ENCODE measurements at places on chromosomes 13 and 19.

GRCh38 chr19:47143322-47144073, 12.9 kb downstream of the SAE1 start:
- no peak for DNase-seq

DNA sequence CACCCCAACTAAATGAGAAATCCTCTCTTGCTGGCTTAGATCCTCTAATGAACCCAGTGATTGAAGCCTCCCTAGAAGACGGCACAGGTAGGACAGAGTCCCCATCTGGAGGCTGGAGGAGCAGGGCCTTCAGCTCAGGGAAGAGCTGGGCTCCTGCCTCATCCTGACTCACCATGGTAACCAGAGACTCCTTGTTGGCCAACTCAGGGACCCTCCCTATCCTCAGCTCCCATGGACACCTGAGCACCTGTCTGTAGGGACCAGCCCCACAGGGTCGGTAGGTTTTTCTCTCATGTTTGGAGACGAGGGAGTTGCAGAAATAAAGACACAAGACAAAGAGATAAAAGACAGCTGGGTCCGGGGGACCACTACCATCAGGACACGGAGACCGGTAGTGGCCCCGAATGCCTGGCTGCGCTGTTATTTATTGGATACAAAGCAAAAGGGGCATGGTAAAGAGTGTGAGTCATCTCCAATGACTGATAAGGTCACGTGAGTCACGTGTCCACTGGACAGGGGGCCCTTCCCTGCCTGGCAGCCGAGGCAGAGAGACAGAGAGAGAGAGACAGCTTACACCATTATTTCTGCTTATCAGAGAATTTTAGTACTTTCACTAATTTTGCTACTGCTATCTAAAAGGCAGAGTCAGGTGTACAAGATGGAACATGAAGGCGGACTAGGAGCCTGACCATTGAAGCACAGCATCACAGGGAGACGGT, 26.6 kb downstream of the SIGLEC7 start:
- no peak for DNase-seq

DNA sequence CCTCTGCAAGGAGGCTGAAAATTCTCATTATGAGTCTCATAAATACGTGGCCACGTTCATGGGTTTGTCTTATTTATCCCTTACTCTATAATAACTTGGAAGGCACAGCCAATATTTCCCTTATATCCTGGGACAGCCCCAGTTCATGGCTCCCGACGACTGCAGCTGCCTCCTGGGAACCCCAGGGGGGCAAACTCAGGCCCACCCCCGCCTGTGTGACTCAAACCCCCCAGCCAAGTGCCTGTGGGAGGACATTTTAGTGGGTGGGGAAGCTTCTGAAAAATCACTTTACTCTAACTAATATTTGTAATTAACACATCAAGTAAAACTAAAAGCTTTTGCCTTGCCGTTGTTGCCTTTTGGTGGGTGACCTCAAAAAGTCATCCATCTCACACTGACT, 14.3 kb downstream of the RASA3 start:
- no peak for DNase-seq

DNA sequence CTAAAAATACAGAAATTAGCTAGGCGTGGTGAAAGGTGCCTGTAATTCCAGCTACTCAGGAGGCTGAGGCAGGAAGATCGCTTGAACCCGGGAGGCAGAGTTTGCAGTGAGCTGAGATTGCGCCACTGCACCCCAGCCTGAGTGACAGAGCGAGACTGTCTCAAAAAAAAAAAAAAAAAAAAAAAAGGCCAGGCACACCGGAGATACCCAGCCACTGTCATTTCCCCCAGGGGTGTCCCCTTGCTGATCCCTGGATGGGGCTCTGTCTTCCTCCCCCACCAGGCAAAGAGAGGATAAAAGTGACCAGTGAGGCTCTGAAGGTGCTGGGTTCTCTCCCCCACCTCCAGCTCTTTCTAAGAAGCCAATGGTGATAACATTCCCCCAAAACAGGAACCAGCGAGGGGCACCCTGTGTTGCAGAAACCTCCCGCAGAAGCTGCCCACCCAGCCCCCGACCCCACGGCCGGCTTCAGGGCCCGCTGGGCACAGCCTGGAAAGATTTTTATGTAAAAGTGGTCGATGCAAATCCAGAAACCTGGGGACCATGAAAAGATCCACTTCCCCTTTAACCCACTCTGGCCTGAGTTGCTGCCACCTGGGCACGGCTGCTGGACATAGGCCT, 61.4 kb upstream of the KLF2 start:
- DNase-seq = no peak

GRCh38 chr13:23159760-23160637, 20.8 kb upstream of the SGCG start:
- DNase-seq = no peak

DNA sequence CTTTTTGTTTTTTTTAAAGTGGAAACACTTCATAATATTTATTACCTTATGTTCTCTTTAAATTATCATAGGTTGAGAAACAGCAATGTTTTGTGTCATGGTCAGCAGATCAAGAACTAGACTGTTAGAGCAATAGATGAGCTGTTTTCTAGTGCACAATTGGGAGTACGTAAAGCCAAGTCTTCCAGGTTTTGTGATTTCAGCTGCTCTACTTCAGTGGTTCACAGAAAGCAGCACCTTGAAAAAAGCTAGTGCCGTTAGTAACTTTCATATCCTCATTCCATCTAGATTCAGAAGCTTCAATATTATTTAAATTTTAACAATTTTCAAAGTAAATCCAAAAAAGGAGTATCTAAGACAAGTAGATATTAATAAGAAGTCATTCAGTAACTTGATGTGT, 1.9 kb downstream of the GPR18 start:
- no peak for DNase-seq

DNA sequence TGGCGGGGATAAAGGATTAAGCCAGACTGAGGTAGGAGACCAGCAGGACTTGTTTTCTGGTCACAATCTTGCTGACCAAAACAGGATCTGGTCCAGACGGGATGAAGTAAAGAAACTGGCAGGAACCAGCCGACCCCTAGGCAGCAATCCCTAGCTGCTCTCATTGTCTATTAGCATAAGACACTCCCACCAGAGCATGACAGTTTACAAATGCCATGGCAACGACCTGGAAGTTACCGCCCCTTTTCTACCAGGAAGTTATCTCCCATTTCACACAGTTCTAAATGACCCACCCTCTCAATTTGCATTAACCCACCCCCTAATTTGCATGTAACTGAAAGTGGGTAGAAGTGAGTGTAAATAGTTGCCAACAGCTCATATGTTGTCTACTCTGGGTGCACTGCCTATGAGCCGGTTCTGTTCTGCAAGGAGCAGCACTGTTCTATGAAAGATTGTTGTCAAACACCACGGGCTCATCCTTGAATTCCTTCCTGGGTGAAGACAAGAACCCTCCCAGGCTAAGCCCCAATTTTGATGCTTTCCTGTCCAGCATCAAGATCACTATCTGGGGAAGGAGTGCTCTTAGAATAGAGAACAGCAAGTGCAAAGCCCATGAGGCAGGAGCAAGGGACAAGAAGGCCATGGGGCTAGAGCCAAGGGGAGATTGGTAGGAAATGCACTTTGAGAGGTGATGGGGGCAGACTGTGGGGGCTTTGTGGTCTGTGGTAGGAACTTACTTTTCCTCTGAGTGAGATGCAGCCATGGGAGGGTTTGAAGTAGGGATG, 13.9 kb upstream of the FBXO27 start:
- peak; percentile 18 for DNase-seq

DNA sequence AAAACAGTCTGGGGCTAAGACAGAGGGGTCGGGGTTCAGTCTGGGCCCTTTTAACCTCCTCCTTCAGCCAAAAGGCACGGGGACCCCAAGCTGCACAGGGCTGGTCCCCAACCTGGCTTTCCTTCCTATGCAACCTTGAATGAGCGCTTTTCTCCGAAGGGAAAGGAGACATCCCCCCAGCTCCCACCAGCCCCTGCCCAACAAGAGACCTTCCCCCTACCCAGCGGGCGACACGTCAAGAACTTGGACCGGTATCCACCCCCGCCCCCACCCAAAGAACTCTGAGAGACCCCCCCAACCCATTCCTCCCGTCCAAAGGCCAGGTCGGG, 35.0 kb upstream of the NANOS3 start:
- no peak for DNase-seq

GRCh38 chr19:44607049-44607448, 6.3 kb upstream of the IGSF23 start:
- DNase-seq = no peak

GRCh38 chr13:22375151-22375550, 704.3 kb downstream of the FGF9 start:
- DNase-seq = no peak

DNA sequence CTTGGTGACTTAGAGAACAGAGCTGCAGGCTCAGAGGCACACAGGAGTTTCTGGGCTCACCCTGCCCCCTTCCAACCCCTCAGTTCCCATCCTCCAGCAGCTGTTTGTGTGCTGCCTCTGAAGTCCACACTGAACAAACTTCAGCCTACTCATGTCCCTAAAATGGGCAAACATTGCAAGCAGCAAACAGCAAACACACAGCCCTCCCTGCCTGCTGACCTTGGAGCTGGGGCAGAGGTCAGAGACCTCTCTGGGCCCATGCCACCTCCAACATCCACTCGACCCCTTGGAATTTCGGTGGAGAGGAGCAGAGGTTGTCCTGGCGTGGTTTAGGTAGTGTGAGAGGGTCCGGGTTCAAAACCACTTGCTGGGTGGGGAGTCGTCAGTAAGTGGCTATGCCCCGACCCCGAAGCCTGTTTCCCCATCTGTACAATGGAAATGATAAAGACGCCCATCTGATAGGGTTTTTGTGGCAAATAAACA, 9.9 kb downstream of the APOC1 start:
- DNase-seq = no peak

GRCh38 chr13:92842145-92842544, 384.5 kb upstream of the GPC6 start:
- no peak for DNase-seq

DNA sequence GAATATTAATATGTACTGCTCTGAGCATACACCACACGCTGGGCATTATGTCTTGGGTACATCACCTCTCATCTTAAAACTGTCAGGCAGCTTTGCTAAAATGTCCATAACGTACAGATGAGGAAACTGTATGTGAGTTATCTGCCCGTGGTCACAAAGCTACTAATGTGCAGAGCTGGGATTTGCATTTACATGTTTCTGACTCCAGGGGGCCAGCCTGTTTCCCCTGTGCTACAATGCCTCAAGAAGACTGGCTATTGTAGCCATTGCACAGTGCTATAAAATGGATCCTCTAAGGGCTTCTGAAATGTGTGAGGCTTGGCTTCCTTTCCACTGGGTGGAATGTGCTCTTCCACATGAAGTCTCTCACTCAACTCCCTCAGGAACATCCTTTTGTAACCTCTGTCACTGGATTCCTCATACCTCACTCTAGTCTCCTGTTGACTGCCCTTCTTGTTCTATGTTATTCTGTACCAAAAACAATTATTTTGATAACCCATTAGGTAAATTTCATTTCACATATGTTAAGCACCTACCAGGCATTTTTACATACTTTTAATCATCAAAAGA, 95.6 kb upstream of the HTR2A start:
- DNase-seq = peak; percentile 25

- DNase-seq = no peak
These were observed 99.2 kb downstream of the SLC7A1 start for GRCh38 chr13:29496241-29496712.

- no peak for DNase-seq
These were observed 262.0 kb downstream of the NDFIP2 start for GRCh38 chr13:79742923-79743322.

DNA sequence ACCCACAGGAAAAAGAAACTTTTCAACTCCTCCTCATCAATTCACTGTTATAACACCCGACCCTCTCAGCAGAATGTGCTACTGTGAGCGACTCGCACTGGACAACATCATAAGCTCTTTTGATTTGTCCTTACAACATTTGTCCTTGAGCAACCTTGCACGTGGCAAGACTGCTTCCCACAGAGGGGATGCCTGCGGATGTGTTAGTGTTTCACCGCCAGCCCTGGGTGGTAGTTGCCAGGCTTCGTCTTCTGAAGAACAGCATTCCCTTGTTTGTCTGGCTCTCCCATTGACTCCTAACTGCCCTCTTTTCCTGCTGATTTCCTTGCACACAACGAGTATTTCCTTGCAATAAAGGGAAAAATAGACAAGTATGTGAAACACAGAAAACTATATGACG, 111.4 kb upstream of the SLC7A1 start:
- DNase-seq = no peak

DNA sequence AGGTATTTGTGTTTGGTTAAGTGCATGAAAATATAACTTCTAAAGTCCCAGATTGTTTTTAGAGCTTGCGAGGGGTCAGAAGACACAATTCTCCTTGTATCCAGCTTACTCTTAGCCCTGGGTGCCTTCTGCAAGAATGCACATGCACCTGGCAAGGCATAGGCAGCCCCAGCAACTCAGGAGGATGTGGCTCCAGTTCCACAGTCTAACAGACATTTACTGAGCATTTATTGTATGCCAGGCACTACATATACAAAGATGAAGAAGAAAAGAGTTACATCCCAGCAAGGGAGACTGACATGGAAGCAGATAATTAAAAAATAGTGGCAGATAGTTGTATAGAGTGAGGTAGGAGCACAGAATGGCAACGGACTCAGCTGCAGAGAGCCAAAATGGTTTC, 101.1 kb upstream of the FRY start:
- no peak for DNase-seq

All from HAP-1 (cell line).